Central memory CD4-positive, alpha-beta T cell (primary cell): ENCODE measurements at places on chromosomes 5 and 9.

DNA sequence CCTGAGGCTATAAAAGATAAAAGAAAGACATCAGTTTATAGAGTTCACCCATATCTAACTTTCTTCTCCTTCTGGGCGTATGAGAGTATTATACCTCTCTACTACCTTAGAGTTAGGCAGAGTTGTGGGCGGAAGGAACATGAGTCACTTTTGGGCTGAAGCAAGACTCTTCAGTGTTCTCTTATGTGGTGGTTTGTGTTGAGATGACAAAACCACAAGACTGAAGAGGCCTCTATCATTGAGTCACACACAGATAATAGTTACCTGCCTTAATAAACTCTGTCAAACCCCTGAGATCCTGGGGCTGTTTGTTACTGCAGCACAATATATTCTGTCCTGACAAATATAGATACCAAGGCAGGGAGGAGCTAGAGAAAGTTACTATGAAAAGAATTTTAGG lies 184.2 kb downstream of the EFNA5 start:
- no peak for DNase-seq

DNA sequence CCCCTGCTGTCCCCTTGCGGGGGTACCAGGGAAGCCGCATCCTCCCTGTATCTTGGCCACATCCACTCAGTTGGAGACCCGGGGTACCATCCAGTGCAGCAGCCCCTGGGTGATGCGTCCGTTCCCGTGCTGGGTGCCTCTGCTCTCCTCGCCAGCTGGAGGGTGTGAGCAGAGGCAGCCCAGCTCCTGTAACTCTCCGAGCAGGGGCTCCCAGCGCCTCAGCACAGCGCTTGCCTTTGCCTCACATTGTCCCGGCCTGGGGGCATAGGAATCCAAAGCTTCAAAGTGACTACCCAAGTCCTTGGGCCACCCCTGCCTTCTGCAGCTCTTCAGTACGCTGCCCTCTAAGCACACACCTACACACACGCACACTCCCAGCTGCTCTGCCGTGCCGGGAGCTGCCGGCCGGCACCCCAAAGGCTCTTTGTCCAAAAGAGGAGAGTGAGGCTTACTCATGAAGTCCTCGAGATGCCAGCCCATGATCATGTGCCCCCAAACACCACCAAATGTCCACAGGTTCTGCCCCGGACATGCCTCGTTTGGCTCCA lies 733 bp downstream of the ANGPTL2 start:
- DNase-seq = no peak

DNA sequence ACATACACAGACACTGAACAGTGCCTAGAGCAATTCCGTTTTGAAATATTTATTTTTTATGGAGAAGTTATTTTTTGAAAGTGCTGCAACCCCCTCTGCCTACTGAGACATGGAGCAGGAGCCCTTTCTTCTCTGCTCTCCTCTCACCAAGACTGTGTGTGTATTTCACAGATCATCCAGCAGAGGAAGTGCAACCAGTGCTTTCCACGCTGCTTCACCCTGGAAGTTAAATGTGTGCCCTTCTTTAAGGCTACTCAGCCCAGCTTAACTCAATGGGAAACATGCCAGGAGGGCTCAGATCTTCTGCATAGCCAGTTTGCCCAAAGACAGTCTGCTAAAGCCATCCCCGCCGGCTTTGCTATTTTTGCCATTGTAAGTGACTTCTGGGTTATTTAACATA lies 606.3 kb downstream of the TLE1 start:
- DNase-seq = no peak

DNA sequence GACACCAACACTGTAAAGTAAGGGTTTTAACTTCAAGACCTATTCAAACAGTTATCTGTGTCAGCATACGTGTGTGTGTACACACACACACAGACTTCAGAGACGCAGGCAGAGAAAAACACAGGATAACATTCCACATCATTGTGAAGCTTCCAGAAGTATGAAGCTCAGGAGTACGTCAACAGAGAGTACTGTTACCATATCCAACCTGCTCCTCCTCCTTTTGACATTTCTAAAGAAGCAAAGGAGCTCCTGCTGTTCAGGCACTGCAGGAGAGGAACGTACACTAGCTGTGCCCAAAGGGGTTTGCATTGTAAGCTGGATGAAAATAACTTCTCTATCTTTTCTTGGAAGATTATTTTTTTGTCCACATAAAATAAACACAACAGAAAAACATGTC lies 180.7 kb downstream of the MEF2C start:
- DNase-seq = no peak

DNA sequence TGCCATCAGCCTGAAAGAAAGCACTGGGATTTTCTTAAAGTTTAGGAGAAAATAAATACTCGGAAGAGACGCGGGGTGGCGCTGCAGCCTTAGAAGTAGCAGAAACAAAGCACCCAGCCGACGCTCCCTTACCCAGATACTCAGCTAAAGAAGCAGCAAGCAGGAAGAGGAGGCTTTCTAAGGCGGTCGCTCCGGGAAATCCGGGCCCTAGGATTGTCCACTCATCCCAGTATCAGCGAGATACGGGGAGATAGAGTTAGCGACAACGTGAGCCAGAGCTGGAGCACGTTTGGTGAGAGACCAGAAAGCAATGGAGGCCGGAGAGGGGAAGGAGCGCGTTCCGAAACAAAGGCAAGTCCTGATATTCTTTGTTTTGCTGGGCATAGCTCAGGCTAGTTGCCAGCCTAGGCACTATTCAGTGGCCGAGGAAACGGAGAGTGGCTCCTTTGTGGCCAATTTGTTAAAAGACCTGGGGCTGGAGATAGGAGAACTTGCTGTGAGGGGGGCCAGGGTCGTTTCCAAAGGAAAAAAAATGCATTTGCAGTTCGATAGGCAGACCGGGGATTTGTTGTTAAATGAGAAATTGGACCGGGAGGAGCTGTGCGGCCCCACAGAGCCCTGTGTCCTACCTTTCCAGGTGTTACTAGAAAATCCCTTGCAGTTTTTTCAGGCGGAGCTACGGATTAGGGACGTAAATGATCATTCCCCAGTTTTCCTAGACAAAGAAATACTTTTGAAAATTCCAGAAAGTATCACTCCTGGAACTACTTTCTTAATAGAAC lies at the start of gene PCDHB2:
TSS of gene PCDHB2 (plus strand) at position 135 of the 782 bp plus-strand sequence. CDS start at position 311, 176 bp downstream.
- DNase-seq = no peak

DNA sequence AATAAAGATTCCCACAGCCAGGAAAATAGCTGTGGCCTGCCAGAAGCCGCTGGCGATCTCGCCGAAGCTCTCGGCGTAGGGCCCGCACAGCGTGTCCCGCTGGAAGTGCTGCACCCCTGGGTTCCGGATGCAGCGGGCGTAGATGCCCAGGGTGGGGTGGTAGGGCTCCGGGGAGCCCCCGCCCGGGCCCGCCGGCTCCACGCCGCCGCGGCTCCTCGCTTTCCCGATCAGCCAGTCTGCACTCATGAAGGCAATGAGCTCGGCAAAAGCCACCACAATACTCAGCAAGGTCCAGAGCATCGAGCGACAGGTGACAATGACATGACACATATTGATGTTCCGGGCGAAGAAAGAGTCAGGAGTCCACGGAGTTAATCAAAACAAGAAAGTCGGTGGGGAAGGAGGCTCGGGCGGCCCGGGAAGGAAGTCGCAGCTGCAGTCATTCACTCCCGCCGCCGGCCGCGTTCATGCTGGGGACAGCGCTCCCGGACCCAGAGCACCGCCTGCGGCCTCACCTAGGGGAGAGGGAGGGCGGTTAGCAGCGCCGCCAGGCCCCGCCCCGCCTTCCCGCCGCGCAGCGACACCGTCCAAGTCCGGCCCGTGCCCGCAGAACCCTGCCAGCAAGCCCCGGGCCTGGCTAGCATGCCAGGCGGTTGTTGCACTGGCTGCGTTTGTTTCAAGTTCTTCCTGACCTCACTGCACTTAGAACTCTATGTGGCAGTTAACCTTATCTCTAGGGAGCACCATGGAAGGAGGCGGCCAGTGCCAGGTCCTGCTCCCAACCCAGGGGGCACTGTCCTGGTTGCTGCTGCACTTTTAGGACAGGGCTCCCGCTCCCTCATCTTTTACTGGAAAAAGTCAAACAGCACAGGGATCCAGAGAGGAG lies 138.4 kb downstream of the LHFPL2 start:
- DNase-seq = peak; percentile 8

DNA sequence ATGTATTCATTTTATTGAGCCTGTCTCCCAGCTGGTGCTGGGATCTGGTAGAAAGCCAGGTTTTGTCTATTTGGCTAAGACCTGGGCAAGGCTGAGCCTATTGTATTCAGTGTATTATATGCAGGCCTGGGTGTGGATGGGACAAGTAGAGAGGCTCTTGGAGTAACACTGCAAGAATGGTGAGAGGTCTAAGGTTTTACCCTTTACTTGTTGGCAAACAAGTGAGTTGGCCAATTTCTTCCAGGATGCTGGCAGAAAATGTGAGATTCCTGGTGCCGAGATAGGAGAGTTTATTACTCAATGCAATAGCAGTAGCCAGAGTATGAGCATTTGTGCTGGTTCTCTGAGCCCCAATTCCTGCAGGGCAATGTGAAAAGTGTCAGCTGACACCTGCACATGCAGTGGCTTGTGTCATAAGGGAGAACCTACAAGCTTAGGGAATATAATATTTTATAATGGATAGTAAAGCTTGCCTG lies 141.7 kb upstream of the PRLR start:
- DNase-seq = no peak

DNA sequence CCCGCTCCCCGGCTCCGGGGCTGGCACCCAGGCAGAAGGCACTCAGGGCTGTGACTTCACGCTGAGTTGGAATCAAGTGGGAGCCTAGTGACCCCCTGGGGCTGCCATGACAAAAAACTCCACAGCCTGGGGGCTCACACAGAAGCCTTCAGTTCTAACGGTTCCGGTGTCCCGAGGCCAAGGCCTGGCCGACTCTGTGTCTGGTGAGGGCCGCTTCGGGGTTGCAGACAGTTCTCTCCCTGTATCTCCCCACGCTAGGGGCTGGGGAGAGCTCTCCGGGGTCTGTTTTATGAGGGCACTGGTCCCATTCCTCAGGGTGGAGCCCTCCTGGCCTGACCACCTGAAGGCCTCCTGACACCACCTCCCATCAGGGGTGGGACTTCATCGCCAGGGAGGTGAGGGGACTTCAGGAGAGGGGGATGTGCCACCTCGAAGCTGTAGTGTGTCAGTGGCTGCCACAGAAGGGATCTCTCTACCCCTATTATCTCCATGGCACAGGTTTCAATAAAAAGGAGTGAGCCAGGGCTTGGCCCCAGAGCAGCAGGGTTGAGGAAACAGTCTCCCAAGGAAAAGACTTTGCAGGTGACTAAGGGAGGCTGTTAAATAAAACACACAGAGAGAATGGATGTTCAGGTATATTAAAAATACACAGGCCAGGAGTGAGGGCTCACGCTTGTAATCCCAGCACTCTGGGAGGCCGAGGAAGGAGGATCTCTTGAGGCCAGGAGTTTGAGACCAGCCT lies 1.5 kb upstream of the SLC6A3 start:
- no peak for DNase-seq

- DNase-seq = no peak
Measured at GRCh38 chr5:150163035-150163434, 3.5 kb upstream of the CDX1 start.

GRCh38 chr5:151202381-151203139 lies 21.3 kb downstream of the CCDC69 start:
- no peak for DNase-seq

DNA sequence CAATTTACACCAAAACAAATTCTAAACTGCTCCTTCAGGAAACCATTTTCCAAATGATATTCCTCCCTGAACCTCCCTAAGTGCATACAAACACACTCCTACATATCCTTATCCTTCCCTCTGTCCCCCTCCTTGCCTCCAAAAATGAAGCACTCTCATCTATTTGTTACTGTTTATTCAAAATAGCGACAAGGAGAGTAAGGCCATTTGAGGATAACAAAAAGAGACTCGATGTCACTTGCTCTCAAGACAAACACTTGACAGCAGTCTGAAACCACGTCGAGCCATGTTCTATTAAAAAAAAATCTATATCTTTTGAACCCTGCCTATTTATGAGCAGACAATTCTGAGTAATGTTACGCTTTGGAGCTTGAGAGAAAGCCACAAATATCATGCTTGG lies 547.9 kb downstream of the DTWD2 start:
- no peak for DNase-seq

DNA sequence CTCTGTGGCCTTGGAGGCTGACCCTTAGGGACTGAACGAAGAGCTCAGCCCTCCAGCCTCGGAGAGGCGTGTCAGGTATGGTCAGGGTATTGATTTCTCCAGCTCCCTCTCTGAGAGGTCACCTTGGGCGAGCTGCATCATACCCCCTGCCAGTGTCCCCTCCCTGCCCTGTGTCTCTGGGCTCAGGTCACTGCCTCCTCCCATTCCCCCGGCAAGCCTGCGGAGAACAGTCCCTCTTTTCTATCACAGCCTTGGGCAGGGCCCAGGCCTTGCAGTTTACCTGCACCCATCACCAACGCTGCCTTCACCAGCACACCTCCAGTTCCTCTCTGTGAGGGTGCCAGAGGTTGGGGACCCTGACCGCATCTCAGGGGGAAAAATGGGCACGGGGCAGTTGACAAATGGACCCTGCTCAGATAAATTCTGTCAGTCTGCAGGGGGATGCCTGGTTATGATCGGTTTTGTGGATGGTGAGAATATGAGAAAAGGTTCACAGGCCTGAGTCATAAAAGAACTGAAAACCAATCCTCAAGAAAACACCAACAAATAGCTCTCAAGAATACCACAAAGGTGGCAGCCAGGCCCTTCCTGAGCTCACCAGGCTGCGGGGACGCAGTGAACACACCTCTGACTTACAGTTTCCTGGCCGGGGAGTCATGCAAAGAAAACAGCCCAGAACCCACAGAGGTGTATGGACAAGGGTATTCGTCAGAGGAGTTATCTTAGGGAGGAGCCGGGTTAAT lies 24.7 kb upstream of the RXRA start:
- DNase-seq = peak; percentile 39

- DNase-seq = no peak
Measured at GRCh38 chr5:178314961-178315820, 82.6 kb upstream of the PHYKPL start.

DNA sequence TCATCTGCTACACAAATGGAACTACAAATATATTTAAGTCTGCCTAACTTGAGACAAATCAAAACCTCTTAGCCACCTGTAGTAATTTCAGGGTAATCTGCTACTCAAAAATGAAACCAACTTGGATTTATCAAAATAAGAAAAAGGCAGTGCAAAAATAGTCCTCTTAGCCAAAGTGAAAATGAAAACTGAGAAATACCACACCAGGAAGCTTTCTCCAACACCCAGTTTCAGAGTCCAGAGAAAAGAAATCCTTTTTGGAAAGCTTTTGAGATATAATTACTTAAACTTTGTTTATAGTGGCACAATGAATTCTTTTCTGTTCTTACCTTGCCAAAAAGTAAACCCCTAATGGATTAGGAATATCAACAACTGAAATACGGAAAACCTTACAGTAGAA lies 990.4 kb downstream of the EFNA5 start:
- DNase-seq = no peak

DNA sequence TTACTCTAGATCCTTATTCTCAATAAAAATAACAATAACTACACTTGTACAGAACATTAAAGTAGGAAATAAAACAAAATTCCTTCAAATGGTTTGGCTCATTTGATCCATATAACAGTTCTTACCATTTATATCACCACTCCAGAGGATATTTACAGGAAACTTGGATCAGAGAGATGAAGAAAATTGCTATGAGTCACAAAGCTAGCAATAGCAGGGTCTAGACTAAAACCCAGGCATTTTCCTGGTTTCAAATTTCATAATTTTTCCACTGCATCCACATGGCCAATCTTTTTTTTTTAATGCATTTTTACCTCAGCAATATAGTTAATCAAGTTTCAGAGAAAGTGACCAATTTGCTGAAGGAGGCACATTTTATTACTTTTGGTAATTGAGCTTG lies 299.2 kb downstream of the ELAVL2 start:
- DNase-seq = no peak
